ENCODE measurements at places on chromosomes 13 and 19. TPM values are rescaled to one million over a fixed set of nuclear protein-coding genes. Genes with fewer than 3 reads are reported as not detected.

DNA sequence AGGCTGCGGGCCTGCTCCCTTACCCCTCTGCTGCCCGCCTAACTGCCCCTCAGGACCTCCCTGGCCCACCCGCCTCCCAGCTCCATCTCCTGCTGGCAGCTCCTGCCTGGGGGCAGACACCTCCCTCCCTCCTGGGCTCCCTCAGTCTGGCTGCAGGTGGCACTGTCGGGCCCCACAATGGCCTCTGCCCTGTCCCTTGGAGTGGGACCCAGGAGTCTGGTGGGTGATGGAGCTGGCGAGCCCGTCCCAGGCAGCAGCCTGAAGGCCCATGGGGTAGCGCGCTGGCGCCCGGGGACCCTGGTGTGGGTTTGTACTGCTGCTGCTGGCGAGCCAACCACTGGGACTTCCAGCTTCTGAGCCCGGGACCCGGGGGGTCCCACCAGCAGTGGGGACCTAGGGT, 83.6 kb downstream of the KDM4B start:
- no peak overlapping the region for H3K27ac ChIP-seq
- H3K4me3 ChIP-seq = no peak overlapping the region
- H3K36me3 ChIP-seq = no peaks in the 10 kb centered on the region
- no peaks in the 10 kb centered on the region for H3K27me3 ChIP-seq
- DNase-seq = no peak

GRCh38 chr13:51848674-51849073, 3.7 kb upstream of the TMEM272 start:
- H3K4me3 ChIP-seq = no peak overlapping the region
- no peaks in the 10 kb centered on the region for H3K36me3 ChIP-seq
- no peak for DNase-seq
- H3K27me3 ChIP-seq = no peaks in the 10 kb centered on the region

GRCh38 chr19:43507880-43508279, 3.3 kb upstream of the PHLDB3 start:
- DNase-seq = no peak
- no peak overlapping the region for H3K4me3 ChIP-seq
- H3K27me3 ChIP-seq = no peaks in the 10 kb centered on the region
- peaks cover 13% of the 10 kb centered on the region for H3K4me1 ChIP-seq
- H3K27ac ChIP-seq = no peak overlapping the region

- no peak overlapping the region for H3K27ac ChIP-seq
- DNase-seq = no peak
- H3K36me3 ChIP-seq = peaks cover 78% of the 10 kb centered on the region
- peaks cover 35% of the 10 kb centered on the region for H3K4me1 ChIP-seq
- no peak overlapping the region for H3K4me3 ChIP-seq
- no peaks in the 10 kb centered on the region for H3K27me3 ChIP-seq
Observed at GRCh38 chr19:5615756-5616327, 6.7 kb downstream of the SAFB2 start.

- H3K36me3 ChIP-seq = no peaks in the 10 kb centered on the region
- no peaks in the 10 kb centered on the region for H3K4me1 ChIP-seq
- no peak overlapping the region for H3K27ac ChIP-seq
Observed at GRCh38 chr13:76523740-76524340, 362.4 kb downstream of the KCTD12 start.

- H3K36me3 ChIP-seq = no peaks in the 10 kb centered on the region
- no peak overlapping the region for H3K4me3 ChIP-seq
- DNase-seq = no peak
- no peaks in the 10 kb centered on the region for H3K4me1 ChIP-seq
- no peaks in the 10 kb centered on the region for H3K27me3 ChIP-seq
Observed at GRCh38 chr13:102901615-102902305, 55.9 kb downstream of the ERCC5 start.

DNA sequence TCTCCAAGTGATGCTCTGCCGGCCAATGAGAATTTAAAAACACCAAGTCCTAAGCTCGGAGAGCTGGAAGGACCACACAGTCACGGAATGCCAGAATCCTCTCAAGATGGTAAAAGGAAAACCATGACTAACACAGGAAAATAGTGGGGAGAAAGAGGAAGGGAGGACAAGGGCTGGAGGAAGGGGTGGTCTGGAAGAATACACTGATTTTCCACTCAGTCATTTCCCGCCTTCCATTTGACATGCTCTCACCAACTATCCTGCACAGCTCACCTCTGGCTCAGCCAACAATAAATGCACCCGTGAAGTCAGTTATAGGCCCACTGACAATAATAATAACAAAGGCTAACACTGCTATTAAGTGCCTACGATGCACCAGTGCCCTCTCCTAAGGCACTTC, 31.5 kb downstream of the SLC7A1 start:
- no peaks in the 10 kb centered on the region for H3K36me3 ChIP-seq
- no peak overlapping the region for H3K27ac ChIP-seq
- no peaks in the 10 kb centered on the region for H3K27me3 ChIP-seq

DNA sequence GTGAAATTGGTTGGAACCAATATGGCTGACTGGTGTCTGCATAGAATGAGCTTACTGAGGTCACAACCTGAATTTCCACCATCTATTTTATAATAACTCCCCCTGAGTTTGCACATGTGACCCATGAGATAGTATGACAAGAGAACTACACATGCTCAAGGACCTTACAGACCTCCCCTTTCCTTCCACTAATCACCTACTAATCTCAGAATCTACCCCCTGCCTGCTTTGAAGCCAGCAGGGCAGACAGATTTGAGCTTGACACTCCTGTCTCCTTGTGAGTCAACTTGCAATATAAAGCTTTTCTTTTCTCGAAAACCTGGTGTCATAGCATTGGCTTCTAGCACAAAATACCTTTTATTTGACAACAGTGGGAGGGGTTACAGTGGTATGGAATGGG, 248.4 kb downstream of the RFC3 start:
- DNase-seq = no peak
- H3K4me1 ChIP-seq = no peaks in the 10 kb centered on the region
- no peak overlapping the region for H3K4me3 ChIP-seq
- H3K27me3 ChIP-seq = no peaks in the 10 kb centered on the region
- H3K36me3 ChIP-seq = no peaks in the 10 kb centered on the region
- no peak overlapping the region for H3K27ac ChIP-seq

- no peak overlapping the region for H3K4me3 ChIP-seq
- no peak overlapping the region for H3K27ac ChIP-seq
- no peaks in the 10 kb centered on the region for H3K27me3 ChIP-seq
- no peak for DNase-seq
- H3K36me3 ChIP-seq = no peaks in the 10 kb centered on the region
- peaks cover 99% of the 10 kb centered on the region for H3K4me1 ChIP-seq
Observed at GRCh38 chr13:40591091-40591490, 75.3 kb downstream of the FOXO1 start.

- H3K27ac ChIP-seq = no peak overlapping the region
- DNase-seq = no peak
- no peaks in the 10 kb centered on the region for H3K36me3 ChIP-seq
- no peak overlapping the region for H3K4me3 ChIP-seq
Observed at GRCh38 chr13:51097353-51098043, 13.6 kb downstream of the C13orf42 start.

- no peaks in the 10 kb centered on the region for H3K4me1 ChIP-seq
- DNase-seq = no peak
- H3K4me3 ChIP-seq = no peak overlapping the region
Observed at GRCh38 chr13:112779856-112780604, 90.2 kb downstream of the ATP11A start.

DNA sequence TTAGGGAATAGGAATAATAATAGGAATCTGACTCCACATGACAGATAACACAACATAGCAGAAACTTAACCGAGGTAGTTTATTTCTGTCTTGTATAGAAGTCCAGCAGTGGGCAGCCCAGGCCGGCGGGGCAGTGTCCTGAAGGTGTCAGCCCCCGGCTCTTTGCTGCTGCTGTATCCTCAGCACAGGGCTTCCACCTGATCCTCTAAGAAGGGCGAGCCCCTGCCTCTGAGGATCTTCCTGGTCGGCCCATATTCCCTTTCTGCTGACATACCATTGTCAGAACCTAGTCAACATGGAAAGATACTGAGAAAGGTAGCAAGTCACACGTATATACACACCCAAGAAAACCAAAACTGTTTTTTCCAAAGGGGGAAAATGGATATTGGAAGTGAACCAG, 56.2 kb upstream of the GPR183 start:
- H3K4me3 ChIP-seq = no peak overlapping the region
- H3K27ac ChIP-seq = peak overlapping the region; percentile 1
- H3K36me3 ChIP-seq = no peaks in the 10 kb centered on the region
- peaks cover 96% of the 10 kb centered on the region for H3K4me1 ChIP-seq

DNA sequence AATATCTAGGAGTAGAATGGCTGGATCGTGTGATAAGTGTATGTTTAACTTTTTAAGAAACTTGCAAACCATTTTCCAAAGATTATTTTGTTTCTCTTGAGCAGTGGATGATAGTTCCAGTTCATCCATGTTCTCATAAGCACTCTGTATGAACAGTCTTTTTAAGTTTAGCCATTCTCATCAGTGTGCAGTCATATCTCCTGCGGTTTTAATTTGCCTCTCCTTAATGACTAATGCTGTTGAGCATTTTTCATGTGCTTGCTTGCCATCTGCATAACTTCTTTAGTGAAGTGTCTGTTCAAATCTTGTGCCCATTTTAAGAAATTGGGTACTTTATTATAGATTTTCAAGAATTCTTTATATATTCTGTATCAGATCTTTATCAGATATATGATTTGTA, 58.6 kb downstream of the WASF3 start:
- H3K4me1 ChIP-seq = no peaks in the 10 kb centered on the region
- no peak overlapping the region for H3K27ac ChIP-seq
- no peak for DNase-seq
- no peaks in the 10 kb centered on the region for H3K27me3 ChIP-seq

GRCh38 chr19:17555929-17556813, 722 bp downstream of the COLGALT1 start:
- H3K4me3 ChIP-seq = peak overlapping the region; percentile 78
- no peaks in the 10 kb centered on the region for H3K27me3 ChIP-seq
- no peak for DNase-seq
- H3K36me3 ChIP-seq = peaks cover 9% of the 10 kb centered on the region

GRCh38 chr19:9727644-9728043, 40.9 kb downstream of the ZNF846 start:
- H3K27me3 ChIP-seq = no peaks in the 10 kb centered on the region
- no peaks in the 10 kb centered on the region for H3K36me3 ChIP-seq
- no peak overlapping the region for H3K4me3 ChIP-seq
- H3K27ac ChIP-seq = no peak overlapping the region
- H3K4me1 ChIP-seq = no peaks in the 10 kb centered on the region

- no peaks in the 10 kb centered on the region for H3K27me3 ChIP-seq
- H3K27ac ChIP-seq = no peak overlapping the region
- H3K4me3 ChIP-seq = no peak overlapping the region
- no peaks in the 10 kb centered on the region for H3K36me3 ChIP-seq
Observed at GRCh38 chr19:8626842-8627241, 3.6 kb upstream of the NFILZ start.

- DNase-seq = no peak
- no peaks in the 10 kb centered on the region for H3K36me3 ChIP-seq
- no peak overlapping the region for H3K4me3 ChIP-seq
Observed at GRCh38 chr19:55437410-55437809, 5.7 kb downstream of the SHISA7 start.

GRCh38 chr13:86840250-86841191, 830.6 kb upstream of the SLITRK5 start:
- no peaks in the 10 kb centered on the region for H3K4me1 ChIP-seq
- no peaks in the 10 kb centered on the region for H3K27me3 ChIP-seq
- no peaks in the 10 kb centered on the region for H3K36me3 ChIP-seq
- no peak overlapping the region for H3K4me3 ChIP-seq
- no peak for DNase-seq

DNA sequence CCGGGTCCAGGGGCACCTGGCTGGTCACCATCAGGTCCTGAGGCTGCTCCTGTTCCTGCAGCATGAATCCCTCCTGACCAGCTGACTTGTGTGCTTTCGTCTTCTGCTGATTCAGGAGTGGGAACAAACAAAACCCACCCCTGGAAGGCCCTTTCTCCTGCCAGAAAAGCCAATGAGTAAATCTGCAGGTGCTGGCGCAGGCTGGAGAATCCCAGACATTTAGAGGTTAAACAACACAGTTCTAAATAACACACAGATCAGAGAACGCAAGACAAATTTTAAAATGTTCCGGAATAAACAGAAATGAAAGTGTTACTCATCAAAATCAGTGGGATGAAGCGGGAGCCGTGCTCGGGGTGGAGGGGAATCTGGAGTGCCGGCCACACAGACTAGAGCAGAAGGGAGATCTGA, 60.6 kb upstream of the C13orf46 start:
- no peak overlapping the region for H3K27ac ChIP-seq
- no peaks in the 10 kb centered on the region for H3K27me3 ChIP-seq
- DNase-seq = no peak
- peaks cover 11% of the 10 kb centered on the region for H3K4me1 ChIP-seq
- no peak overlapping the region for H3K4me3 ChIP-seq

- no peaks in the 10 kb centered on the region for H3K27me3 ChIP-seq
- no peak for DNase-seq
- H3K4me1 ChIP-seq = no peaks in the 10 kb centered on the region
- no peak overlapping the region for H3K4me3 ChIP-seq
- H3K36me3 ChIP-seq = no peaks in the 10 kb centered on the region
Observed at GRCh38 chr13:33434676-33435075, 149.1 kb upstream of the STARD13 start.

GRCh38 chr13:48851707-48852106, 124.0 kb upstream of the FNDC3A start:
- no peak for DNase-seq
- no peaks in the 10 kb centered on the region for H3K4me1 ChIP-seq
- no peaks in the 10 kb centered on the region for H3K27me3 ChIP-seq
- H3K27ac ChIP-seq = no peak overlapping the region
- no peaks in the 10 kb centered on the region for H3K36me3 ChIP-seq

DNA sequence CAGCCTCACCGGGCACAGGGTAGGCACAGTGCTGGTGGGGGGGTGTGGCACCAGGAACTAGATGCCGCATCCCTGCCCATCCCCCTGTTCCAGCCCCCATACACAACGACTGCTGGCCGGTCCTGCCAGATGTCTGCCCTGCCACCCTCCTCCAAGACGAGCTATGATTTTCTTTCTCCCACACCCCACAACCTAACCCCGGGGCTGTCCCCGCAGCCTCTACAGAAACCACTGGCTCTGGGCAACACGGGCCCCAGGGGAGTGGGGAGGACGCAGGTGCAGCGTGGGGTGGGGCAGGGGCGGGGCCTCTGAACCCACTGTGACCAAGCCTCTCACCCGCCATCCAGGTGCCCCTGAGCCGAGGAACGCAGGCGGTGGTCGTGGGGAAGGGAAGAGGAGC, 15.5 kb downstream of the PGLS start:
- H3K4me1 ChIP-seq = peaks cover 19% of the 10 kb centered on the region
- H3K27me3 ChIP-seq = no peaks in the 10 kb centered on the region
- no peak overlapping the region for H3K4me3 ChIP-seq
- H3K36me3 ChIP-seq = no peaks in the 10 kb centered on the region

F7 gene
- 0.29 TPM for total RNA-seq

KLF5 gene
- total RNA-seq = 1.5 TPM

FAM216B gene
- total RNA-seq = not detected

SRRM5 gene
- 0.58 TPM for total RNA-seq

PPFIA3 gene
- total RNA-seq = 3.3 TPM

OLFM2 gene
- 0.90 TPM for total RNA-seq

NCAN gene
- total RNA-seq = 0.04 TPM

ZNF98 gene
- not detected for total RNA-seq
